Purkinje cell (primary cell): ENCODE measurements at places on chromosomes 3 and 15. TPM values are rescaled to one million over a fixed set of nuclear protein-coding genes. Genes with fewer than 3 reads are reported as not detected.

GHSR gene
- not detected in 2 replicates for polyA plus RNA-seq

ALDH1L1 gene
- 4.2 and 4.9 TPM in 2 replicates for polyA plus RNA-seq

KIF15 gene
- 0.28 and 1.9 TPM in 2 replicates for polyA plus RNA-seq

FAM219B gene
- polyA plus RNA-seq = 9.9 and 10.2 TPM in 2 replicates

SGO1 gene
- polyA plus RNA-seq = 0.95 and 1.9 TPM in 2 replicates

DPPA4 gene
- not detected in 2 replicates for polyA plus RNA-seq

THOC7 gene
- 296 and 361 TPM in 2 replicates for polyA plus RNA-seq

FRMD5 gene
- 14.7 and 26.4 TPM in 2 replicates for polyA plus RNA-seq

GRAMD2A gene
- polyA plus RNA-seq = 0.13 and 0.29 TPM in 2 replicates

C15orf62 gene
- 0.21 TPM in 1 of 2 replicates, not detected in the other for polyA plus RNA-seq

ITIH1 gene
- not detected in 2 replicates for polyA plus RNA-seq

ACTC1 gene
- 1.4 and 2.6 TPM in 2 replicates for polyA plus RNA-seq

HERC2 gene
- polyA plus RNA-seq = 13.6 and 15.0 TPM in 2 replicates

ZNF660 gene
- polyA plus RNA-seq = 2.2 and 2.9 TPM in 2 replicates

AQP9 gene
- polyA plus RNA-seq = not detected in 2 replicates

STARD5 gene
- polyA plus RNA-seq = not detected in 2 replicates

INO80 gene
- polyA plus RNA-seq = 2.9 and 4.2 TPM in 2 replicates

ZNF860 gene
- not detected in 2 replicates for polyA plus RNA-seq

EPHA6 gene
- polyA plus RNA-seq = 2.6 TPM in 1 of 2 replicates, not detected in the other

GUCA1C gene
- not detected in 2 replicates for polyA plus RNA-seq

PCSK6 gene
- polyA plus RNA-seq = 13.5 and 20.1 TPM in 2 replicates

CX3CR1 gene
- polyA plus RNA-seq = 0.43 TPM in 1 of 2 replicates, not detected in the other

ARL14 gene
- 0.26 TPM in 1 of 2 replicates, not detected in the other for polyA plus RNA-seq

SNX33 gene
- 0.25 and 1.0 TPM in 2 replicates for polyA plus RNA-seq

PLA2G4B gene
- 2.1 TPM in 1 of 2 replicates, not detected in the other for polyA plus RNA-seq

SPINK8 gene
- polyA plus RNA-seq = not detected in 2 replicates
